ENCODE measurements at places on chromosomes 3 and 15.

GRCh38 chr15:40549894-40550293 lies 14.9 kb downstream of the CCDC32 start:
- no peak for DNase-seq

DNA sequence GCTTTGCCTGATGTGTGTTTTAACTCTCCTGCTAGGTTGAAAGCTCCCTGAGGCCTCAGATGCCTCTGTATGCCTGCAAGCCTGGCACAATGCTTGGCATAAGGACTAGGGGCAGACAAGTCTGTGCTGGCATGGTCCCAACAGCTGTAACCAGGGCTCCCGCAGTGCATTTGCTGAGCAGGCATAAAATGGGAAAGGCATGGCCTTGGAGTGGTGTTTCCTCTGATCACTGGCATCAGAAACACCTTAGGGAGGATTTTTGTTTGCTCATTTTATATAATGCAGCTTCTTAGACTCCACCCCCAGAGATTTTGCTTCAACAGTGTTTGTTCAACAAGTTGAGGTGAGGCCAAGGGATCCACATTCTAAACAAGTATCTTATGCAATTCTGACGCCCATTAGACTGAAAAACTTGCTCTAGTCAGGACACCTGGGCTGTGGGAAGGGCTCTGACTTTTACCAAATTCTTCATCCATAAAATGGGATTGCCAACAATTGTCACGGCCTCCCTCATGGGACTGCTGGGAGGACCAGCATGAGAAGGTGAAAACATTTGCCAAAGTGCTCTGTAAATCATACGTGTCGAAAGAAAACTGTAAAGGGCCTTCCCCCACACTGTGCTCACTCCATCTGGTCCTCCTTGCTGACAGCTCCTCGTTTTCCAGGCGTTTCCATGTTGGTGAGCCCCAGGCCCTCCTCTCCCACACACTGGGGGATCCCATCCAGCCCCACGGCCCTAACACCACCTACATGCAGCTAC lies 43.1 kb downstream of the STARD5 start:
- no peak for DNase-seq

GRCh38 chr15:68199340-68199739 lies 5.8 kb downstream of the CALML4 start:
- DNase-seq, result no peak

- no peak for DNase-seq
Observed at GRCh38 chr3:149395107-149396089, 17.9 kb upstream of the TM4SF1 start.

GRCh38 chr3:149566292-149566975 lies 91.4 kb downstream of the WWTR1 start:
- DNase-seq, result no peak

DNA sequence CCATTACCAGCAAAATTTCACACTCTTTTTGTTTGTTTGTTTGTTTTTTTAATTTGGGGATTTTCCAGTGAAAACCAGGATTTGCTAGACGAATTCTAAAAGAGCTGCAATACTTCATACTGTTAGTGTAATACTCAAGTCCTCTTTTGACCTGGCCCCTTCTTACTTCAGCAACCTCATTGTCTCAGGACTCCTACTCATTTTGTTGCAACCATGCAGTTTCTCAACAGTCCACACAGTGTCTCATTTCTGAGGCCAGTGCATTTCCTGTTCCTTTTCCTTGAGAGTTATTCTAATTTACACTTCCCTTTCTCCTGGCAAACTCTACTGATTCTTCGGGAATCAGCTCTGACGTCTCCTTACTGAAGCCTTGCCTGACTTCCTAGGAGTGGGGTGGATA lies 35.6 kb downstream of the NSUN3 start:
- DNase-seq, result no peak

DNA sequence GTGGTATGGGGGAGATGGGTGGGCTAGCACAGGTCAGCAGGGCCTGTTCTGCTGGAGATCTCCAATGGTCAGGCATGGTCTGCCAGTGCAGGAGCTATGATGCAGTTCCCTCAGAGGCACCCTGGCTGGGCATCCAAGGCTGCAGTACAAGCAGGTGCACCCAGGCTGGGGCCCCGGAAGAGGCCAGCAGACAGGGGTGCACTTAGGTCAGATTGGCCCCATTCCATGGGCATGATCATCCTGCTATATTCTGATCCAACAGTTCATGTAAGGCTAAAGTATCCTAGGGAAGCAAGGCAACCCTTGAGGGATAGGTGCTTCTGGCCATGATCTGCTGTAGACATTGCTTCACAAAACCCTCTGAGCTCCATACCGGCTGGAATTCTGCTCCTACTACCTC lies 53.5 kb downstream of the STRIT1 start:
- no peak for DNase-seq

DNA sequence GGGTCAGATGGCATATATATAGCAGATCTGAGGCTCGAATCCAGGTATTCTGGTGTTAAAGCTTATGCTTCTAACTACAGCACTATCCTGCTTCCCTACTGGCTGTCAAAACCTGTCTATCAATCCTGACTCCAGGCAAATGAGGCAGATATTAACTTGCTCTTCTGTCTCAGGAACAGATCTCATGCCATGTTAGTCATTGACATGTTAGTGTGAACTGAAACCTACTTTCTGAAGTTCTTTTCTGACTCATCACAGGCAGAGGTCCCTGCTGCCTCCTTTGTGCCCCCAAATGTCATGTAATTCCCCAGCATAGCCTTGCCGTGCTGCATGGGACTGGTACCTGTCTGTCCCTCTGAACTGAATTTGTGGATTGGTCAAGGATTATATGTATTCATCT lies 125.0 kb upstream of the SMAD3 start:
- DNase-seq, result no peak

- DNase-seq, result no peak
Observed at GRCh38 chr3:124965413-124965812, 30.9 kb upstream of the MUC13 start.

DNA sequence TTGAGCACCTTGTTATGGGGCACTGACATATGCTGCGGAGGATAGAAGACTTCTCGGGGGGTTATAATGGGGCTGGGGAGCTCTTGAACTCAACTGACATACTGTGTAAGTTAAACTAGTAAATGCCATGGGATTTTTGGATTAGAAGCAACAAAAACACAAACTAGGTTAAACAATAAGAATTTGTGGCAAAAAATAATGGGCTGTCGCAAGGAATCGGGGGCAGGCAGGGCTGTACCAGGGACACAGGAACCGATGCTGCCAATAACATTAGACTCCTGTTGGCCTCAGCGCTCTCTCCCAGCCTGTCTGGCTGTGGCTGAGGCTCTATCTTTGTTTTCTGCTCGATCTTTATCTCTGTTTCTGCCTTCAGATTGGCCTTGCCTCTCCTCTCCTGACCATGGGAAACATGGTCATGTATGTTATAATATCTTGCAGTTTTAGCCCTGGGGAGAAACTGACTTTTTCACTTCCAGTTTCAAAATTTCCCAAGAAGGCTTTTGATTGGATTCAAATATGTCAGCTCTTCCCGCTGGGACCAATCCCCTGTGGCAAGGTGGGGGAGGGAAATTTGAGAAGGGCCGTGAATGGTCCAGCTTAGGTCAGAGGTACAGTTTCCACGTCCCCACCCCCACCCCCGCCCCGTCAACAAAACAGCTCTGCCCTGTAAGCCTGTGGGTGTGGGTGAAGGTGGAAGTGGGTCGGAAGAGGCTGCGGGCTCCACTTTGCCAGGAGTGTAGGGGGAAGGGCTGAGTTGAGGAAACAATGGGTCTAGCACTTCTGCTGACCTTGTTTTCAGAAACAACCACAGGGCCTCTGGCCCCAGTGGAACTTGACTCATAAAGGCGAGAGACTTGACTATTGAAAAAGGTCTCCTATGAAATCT lies 161.1 kb upstream of the TBL1XR1 start:
- peak; percentile 28 for DNase-seq

- DNase-seq, result no peak
Observed at GRCh38 chr3:188268336-188268735, 114.4 kb downstream of the LPP start.

GRCh38 chr15:83115831-83116565 lies 8.6 kb downstream of the TM6SF1 start:
- DNase-seq, result no peak

DNA sequence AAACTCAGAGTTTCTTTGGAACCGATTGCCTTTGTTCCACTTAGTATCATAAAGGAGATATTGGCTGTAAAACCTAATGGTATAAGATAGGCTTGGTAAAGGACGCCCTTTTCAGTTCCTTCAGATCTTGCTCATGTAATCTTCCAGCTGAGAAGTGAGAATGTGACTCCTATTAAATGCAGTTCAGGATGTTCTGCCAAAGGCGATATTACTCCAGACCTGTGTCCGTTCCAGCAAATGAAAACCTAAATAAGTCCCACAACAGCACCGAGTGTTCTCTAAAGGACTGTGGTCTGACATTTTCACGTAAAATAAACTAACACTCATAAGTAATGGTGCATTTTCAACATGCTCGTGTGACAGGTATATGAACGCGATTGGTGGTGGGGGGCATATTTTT lies 276.2 kb downstream of the FEZF2 start:
- no peak for DNase-seq

- no peak for DNase-seq
Observed at GRCh38 chr15:95944661-95945255, 385.7 kb upstream of the NR2F2 start.

- no peak for DNase-seq
Observed at GRCh38 chr3:70094197-70094596, 94.7 kb downstream of the SAMMSON start.

GRCh38 chr3:183008800-183009199 lies 28.5 kb upstream of the DCUN1D1 start:
- DNase-seq, result no peak

GRCh38 chr3:50324351-50325112 lies 2.0 kb upstream of the HYAL2 start:
- DNase-seq, result no peak

GRCh38 chr15:75785771-75786574 lies 57.3 kb upstream of the UBE2Q2 start:
- DNase-seq, result no peak

GRCh38 chr3:125398952-125399351 lies 23.8 kb upstream of the ZNF148 start:
- no peak for DNase-seq

GRCh38 chr15:61871926-61872522 lies 188.2 kb downstream of the VPS13C start:
- DNase-seq, result peak; percentile 18

DNA sequence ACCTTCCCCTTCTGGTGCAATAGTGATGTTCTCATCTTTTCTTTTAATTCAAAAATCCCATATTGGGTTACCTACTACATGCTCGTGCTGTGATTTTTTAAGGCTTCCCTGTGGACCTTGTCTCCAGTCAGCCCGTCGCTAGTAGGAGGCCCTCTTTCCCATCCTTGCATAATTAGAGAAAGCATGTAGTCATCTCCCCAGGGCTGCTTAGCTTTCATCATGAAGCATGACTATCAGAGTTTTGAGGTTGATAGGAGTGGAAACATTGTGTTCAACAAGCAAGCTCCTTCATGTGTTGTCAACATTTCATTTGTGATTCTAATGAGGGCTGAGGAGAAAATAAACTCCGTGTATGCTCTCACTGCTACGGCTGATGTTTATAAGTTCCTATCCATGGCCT lies 8.7 kb upstream of the LRTM1 start:
- DNase-seq, result no peak

- no peak for DNase-seq
Observed at GRCh38 chr3:138450704-138451424, 16.4 kb downstream of the ESYT3 start.

- no peak for DNase-seq
Observed at GRCh38 chr15:64289550-64289949, 66.4 kb downstream of the CSNK1G1 start.

GRCh38 chr15:87293031-87293430 lies 963.5 kb downstream of the NTRK3 start:
- DNase-seq, result no peak

- DNase-seq, result no peak
Observed at GRCh38 chr3:169356284-169356955, 307.1 kb downstream of the MECOM start.

- DNase-seq, result no peak
Observed at GRCh38 chr3:122343654-122344053, 18.6 kb downstream of the CSTA start.

DNA sequence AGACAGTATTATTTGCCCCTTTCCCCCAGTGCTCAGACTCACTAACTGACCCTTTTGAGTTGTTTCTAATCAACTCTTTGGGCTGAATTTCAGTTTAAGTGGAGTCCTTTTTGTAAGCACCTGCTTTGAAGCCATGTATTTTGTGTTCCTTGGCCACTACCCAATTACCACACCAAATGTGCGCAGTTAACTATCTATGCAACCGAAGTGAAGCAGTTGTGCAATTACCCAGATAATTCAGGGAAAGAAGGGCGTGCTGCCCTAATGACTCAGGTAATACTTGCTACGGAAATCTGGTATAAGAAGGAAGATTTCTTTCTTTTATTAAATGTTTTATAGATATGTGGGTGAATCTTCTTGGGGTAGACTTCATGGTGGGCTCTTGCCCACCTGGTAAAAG lies 371.9 kb upstream of the TBL1XR1 start:
- no peak for DNase-seq

DNA sequence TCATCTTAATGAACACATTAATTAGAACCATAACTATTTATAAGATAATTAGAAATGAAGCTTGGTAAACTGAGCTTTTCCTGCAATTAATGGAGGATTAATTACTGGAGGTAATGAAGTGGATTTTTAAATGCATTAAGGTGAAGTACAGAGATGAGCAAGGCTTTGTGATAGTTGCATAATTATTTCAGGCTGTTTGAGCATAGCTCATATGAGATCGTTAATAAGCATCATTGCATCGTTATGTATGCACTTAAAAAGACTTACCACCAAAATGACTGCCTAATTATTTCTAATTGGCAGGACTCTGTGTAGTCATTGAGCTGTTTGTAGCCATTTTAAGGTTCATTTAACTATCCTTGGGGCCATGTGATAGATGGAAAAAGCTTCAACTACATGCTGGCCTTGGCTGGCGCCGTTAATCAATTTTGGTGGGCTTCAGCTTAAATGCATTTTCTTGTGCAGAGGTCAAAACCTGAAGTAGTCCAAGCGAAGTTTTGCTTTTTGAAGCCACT lies 55.3 kb downstream of the RSRC1 start:
- no peak for DNase-seq

DNA sequence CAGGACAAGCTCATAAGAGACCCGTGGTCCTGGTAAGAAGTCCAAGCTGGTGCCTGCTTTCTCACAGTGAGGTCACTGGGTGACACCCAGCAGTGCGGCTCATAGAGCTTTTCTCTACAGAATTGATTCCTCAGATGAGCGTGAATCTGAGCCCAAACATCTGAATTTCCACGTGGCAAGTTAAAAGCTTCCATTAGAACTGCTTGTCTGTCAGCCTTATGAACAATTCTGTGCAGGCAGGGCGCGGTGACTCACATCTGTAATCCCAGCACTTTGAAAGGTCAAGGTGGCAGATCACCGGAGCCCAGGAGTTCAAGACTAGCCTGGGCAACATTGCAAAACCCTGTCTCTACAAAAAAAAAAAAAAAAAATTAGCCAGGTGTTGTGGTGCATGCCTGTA lies 113.1 kb upstream of the ABHD17C start:
- no peak for DNase-seq

- no peak for DNase-seq
Observed at GRCh38 chr15:77497942-77498361, 77.3 kb downstream of the HMG20A start.

- DNase-seq, result no peak
Observed at GRCh38 chr3:178456621-178457285, 79.5 kb upstream of the KCNMB2 start.

Measured in HS-5 (cell line).